ENCODE measurements at places on chromosomes 12 and 14.

GRCh38 chr12:65546528-65546927, 268.0 kb downstream of the MSRB3 start:
- DNase-seq, result no peak

GRCh38 chr14:57617510-57617909, 123.9 kb upstream of the CCDC198 start:
- no peak for DNase-seq

- DNase-seq, result no peak
Observed at GRCh38 chr12:47802312-47802711, 17.4 kb downstream of the HDAC7 start.

- no peak for DNase-seq
Observed at GRCh38 chr14:71891970-71892369, 40.3 kb upstream of the RGS6 start.

GRCh38 chr12:58419196-58419760, 477.9 kb downstream of the ATP23 start:
- no peak for DNase-seq

- DNase-seq, result no peak
Observed at GRCh38 chr14:36281309-36281708, 39.1 kb downstream of the MBIP start.

DNA sequence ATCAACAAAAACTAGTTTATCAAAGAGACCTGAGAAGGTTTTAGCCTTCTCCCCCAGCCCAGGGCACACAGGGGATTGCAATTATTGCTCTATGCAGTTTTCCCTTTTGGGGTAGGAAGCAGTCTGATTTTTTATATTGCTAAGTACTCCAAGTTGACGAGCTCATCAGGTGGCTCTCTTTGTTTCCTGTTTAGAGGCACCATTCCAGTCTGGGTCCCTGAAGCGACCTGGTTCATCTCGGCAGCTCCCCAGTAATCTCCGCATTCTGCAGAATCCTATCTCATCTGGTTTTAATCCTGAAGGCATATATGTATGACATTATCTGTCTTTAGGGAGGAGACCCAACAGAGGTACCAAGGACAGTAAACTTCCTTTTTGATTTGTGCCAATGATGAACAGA, 56.3 kb downstream of the BHLHE41 start:
- no peak for DNase-seq

DNA sequence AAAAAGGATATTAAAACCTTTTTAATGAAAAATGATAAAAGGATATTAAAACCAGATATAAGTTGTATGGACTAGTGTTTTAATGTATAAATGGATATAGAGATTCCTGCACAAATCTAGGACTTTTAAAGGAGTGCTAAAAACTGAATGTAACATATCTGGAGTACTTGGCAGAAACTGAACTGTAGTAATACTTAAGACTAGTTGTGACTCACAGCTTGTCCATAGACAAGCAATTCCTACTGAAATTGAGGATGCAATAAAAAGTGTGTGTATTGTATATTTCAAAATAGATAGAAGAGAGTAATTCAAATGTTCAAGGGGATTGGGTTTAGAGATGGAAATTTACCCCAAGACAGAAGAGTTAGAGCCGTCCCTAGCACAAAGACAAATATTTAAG, 59.6 kb downstream of the FBXO33 start:
- DNase-seq, result no peak

- no peak for DNase-seq
Observed at GRCh38 chr14:34213332-34213731, 248.7 kb downstream of the SPTSSA start.

GRCh38 chr14:61342932-61343331, 21.6 kb downstream of the PRKCH start:
- no peak for DNase-seq

- no peak for DNase-seq
Observed at GRCh38 chr14:24133735-24134134, 2.3 kb upstream of the PSME1 start.

- DNase-seq, result no peak
Observed at GRCh38 chr14:40525314-40525713, 1081.4 kb upstream of the LRFN5 start.

DNA sequence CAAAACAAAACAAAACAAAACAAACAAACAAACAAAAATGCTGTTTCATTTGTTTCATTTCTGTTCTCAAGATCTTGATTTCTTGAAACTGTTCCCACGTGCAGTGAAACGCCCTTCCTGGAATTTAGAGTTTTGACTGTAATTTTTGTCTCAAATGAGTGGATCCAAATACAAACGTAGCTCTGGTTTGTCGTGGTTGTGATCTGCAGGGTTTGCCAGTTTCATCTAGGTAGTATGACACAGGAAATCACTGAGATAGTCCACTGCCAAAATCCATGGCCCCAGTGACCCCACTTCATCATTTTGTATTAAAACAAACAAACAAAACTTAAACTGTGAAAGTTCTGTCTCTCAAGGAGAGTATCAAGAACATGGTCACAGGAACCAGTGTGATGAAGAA, 838.6 kb downstream of the BCL11B start:
- DNase-seq, result no peak

DNA sequence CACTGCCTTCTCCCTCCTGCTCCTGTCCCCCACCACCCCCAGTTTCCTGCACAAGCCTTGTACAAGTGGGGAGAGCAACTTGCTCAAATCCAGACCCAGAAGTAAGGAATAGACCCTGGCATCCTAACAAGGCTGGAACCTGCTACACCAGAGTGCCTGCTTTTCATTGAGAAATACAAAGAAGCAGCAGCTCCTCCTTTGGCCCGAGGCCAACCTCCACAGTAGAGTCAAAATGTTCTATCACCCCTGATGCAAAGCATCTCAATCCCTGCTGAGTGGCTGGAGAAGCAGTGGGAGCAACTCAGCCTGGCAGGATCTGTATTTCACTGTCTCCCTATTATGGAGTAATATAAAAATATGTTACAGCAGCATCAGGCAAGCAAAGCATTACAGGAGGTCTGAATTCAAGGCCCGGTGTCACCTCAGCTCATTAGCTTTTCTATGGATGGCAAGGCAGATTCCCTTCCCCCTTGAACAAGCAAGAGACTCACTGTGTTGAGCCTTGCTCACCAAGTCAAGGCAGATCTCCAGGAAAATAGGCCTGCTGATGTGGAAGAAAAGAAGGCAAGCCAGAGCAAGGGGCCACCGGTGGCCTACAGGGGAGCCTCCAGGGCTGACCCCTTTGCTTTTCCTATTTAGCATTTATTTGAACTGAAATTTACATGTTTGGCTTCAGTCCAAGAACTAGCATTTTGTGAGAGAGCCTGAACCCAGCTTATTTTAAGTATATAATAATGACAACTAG, 186.3 kb upstream of the EGLN3 start:
- DNase-seq, result no peak

- DNase-seq, result no peak
Observed at GRCh38 chr12:66482351-66483203, 180.3 kb downstream of the HELB start.

DNA sequence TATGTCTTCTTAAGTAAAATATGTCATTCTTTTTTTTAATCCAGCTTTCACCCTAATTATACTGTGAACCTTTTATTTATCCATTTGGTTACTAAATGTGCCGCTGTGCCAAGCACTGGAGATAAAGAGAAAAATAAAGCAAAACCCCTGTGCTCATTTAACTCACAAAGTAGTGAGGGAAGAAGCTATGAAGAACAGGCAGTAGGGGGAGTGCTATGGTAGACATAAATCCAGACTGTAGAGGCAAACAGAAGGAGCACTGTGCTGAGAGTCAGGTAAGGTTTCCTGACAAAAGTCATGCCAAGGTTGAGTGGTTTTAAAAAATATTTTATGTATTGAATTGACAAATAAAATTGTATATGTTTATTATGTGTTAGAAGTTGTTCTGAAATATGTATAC, 188.5 kb upstream of the SYT10 start:
- DNase-seq, result no peak

GRCh38 chr14:91204657-91205056, 39.8 kb downstream of the GPR68 start:
- no peak for DNase-seq

GRCh38 chr12:122199484-122200355, 3.8 kb upstream of the B3GNT4 start:
- no peak for DNase-seq

DNA sequence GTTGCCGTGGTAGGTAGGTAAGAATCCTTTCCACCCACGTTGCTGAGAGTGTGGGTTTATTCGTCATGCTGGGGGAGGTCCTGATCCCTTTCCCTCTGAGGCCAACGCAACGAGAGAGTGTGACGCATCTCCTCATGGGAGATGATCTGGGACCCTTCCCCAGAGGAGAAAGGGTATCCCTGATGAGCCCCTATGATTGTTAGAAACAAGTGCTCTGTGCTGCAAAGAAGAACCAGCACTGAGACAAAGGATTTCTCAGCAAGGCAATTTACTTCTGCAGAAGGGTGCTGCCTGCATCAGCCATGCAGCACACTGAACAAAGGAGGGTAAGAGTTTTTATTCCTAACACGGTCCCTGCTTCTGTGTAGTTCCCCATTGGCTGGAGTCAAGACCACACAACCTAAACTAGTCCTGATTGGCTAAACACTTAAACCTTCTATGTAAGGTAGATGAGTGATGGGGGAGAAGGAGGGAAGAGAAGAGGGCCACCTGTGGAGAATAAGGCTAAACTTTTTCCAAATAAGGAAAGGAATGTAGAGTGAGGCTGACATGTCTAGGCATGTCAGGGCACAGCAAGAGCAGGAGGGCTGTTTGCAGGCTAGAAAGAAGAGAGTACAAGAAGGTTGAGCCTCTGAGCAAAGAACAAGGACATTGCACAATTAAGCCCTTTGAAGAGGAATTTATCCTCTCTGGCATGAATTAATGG, 21.3 kb downstream of the CLEC2A start:
- no peak for DNase-seq

DNA sequence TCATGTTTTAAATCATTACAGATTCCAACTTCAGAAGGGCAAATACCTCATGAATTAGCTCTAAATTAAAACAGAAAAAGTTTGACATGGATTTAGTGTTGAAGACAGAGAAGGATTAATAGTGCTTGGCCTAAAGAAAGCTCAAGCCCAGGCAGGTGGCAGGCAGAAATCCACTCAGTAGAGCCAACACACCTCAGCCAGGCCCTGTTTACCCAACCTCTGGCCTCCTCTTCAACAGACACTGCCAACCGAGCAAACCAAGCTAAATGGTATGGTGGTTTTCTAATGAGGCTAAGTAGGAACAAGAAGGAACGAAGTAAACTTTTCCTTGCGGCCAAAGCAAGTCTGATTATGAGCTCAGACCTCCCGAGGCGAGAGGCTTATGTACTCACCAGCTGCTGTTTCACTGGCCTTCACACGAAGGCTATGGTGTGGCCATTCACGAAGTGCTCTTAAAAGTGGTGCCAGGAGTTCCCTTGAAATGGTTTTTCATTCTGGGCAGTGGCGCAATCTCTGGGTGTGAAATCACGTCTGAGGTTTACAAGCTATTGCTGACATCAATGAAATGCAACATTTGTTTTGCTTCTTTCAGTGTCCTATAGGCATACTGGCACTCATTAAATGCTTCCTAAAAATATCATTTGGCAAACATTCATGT, 124.1 kb upstream of the LGR5 start:
- no peak for DNase-seq

DNA sequence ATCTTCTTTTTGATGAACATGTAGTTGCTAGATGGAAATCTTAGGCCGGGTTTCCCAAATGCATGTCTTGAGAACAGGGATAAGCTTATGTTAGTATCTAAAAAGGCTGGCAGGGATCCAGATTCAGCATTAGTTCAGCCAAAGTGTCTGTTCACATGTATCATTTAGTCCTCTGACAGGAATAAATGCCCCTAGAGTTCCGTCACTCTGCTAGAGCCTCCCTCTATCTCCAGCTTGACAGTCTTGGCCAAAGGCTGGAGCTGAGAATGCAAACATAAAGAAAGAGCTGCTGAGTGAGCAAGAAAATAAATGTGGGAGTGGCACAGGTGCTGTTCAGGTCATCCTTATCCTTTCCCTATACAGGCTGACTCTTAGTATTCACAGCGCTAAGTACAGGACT, 13.8 kb upstream of the NELL2 start:
- DNase-seq, result no peak

DNA sequence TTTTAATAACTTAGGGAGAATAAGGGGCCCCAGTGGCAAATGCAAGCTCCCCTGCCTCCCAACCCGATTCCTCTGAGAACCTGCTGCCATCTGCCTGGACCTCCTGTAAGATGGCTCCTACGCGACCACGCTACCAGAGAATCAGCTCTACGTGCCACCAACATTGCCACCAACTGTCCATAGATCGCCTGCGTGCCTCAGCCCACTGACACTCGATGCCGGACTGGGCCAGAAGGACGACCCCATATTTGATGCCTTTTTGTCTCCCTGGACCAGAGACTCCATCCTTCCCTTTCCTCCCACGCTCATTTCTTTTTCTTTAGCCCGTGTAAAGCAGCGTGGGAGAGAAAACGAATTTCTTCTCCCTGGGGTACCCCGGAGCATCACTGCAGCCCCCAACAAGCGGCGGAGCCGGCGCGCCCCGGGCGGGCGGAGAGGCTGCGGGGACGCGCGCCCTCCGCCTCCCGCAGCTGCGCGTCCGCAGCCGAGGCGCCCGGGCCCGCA, 565 bp upstream of the KLHL42 start:
- DNase-seq, result peak; percentile 35

- no peak for DNase-seq
Observed at GRCh38 chr14:31527087-31527486, 34.1 kb upstream of the NUBPL start.

DNA sequence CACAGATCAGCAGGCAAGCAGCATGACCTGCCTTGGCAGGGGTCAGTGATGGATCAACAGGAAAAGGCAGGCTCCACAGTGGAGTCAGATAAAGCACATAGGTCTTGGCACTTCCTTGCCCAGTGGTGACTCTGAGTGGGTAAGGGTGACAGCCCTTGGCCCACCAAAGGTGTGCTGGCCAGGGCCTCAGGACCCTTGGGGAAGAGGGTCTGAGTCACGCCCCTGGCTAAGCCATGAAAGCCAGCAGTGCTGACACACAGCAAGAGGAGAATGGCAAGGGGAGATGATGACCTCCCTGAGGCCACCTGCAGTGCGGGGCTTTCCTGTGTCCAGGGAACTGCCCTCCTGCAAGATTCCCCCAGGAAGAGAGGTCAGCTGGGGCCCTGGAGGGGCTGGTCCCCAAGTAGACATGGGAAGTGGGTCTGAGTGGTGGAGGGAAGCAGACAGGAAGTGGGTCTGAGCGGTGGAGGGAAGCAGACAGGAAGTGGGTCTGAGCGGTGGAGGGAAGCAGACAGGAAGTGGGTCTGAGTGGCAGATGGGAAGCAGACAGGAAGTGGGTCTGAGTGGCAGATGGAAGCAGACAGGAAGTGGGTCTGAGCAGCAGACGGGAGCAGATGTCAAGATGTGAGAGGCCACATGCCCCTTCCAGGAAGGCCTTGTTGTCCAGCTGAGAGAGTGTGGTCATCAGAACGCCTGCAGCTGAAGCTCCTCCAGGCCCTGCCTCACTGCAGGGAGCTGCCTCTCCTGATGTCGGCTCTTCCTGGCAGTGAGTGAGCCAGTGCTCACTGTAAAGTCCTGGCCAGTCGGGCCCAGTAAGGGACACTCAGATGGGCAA, 34.8 kb downstream of the DIO3 start:
- DNase-seq, result no peak

- DNase-seq, result no peak
Observed at GRCh38 chr14:65177551-65177950, 75.2 kb upstream of the MAX start.

- DNase-seq, result no peak
Observed at GRCh38 chr12:65895759-65896656, 71.7 kb downstream of the HMGA2 start.

- DNase-seq, result no peak
Observed at GRCh38 chr12:15886372-15887042, 4.3 kb downstream of the STRAP start.
